ENCODE measurements at places on chromosomes 1 and 21.

GRCh38 chr1:230016159-230016558 lies 50.9 kb upstream of the GALNT2 start:
- no peak for DNase-seq

- DNase-seq, result no peak
These were observed 16.0 kb downstream of the ZNF697 start for GRCh38 chr1:119632103-119632490.

DNA sequence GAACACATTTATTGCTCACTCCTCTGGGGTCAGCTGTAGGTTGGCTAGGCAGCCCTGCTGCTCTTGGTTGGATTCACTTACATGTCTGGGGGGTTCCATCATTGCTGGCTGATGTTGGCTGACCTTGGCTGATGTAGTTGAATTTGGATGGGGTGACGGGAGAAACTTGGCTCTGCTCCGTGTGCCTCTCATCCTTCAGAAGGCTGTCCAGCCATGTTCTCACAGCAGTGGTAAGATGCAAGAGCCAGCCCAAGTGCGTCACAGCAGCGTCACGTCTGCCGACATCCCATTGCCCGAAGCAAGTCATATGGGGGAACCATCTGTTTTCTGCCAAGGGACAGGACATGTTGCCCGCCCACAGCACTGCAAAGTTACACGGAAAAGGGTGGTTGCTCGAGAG lies 613.5 kb downstream of the MATN1 start:
- no peak for DNase-seq

DNA sequence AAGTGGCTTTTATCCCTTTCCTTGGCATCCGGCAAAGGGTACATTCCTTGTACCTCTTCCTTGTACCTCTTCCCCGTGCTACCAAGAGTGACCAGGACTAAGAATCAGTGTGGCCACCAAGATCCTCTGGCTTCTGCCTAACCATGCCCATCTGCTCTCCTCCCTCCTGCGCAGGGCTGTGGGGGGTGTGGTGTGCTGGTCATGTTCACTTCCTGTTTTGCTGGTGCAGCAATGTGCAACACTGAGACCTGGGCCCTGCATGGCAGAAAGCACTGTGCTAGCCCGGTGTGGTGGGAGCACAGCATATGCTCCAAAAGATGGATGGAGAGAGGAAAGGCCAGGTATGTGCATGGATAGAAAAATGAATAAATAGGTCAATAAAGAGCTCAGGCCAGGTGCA lies 33.3 kb upstream of the TENT5C start:
- no peak for DNase-seq

- no peak for DNase-seq
These were observed 1.4 kb upstream of the KCNJ6 start for GRCh38 chr21:37917612-37918011.

DNA sequence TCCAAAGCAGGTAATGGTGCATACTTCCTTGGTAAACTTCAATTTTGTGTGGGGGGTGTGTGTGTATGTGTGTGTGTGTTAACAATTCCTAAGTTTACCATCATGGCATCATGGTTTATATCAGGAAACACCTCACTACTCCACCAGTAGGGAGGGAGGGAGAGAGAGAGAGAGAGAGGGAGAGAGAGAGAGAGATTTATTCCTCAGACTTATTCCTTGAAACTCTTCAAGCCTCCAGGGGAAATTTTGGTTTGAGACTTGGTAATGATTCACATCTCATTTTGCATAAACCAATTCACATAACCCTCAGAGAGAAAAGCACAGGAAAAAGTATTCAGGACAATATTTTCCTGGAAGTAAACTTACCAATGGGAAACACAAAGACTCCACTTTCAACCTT lies 115.0 kb downstream of the TTLL7 start:
- DNase-seq, result no peak

DNA sequence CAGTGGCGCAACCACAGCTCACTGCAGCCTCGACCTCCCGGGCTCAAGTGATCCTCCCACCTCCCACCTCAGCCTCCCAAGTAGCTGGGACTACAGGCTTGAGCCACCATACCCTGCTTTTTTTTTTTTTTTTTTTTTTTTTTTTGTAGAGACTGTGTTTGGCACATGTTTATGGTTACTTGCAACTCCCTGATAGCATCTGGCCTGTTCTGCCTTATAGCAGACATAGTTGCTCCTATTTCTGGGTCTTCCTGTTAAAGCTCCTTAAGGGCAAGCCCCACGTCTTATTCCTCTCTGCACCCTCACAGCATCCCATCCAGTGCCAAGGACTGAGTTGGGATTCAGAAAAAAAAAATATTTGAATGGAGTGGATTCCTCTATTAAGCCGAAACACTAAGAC lies 17.1 kb upstream of the CNR2 start:
- DNase-seq, result no peak

GRCh38 chr1:43913051-43913501 lies 20.5 kb upstream of the ARTN start:
- DNase-seq, result no peak

DNA sequence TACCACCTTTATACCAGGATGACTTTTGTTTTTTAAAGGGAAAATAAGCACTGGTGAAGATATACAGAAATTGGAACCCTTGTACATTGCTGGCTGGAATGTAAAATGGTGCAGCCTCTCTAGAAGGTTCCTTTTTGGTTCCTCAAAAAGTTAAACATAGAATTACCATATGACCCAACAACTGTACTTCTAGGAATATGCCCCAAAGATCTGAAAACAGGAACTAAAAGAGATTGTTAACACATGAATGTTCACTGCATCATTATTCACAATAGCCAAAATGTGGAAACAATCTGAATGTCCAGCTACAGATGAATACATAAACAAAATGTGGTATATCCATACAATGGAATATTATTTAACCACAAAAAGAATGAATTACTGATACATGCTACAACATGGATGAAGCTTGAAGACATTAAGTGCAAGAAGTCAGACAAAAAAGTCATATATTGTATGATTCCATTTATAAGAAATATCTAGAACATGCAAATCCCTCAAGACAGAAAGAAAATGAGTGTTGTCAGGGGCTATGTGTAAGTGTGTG lies 84.9 kb upstream of the DMRTA2 start:
- no peak for DNase-seq

GRCh38 chr1:84763912-84764680 lies 73.8 kb upstream of the SSX2IP start:
- no peak for DNase-seq

DNA sequence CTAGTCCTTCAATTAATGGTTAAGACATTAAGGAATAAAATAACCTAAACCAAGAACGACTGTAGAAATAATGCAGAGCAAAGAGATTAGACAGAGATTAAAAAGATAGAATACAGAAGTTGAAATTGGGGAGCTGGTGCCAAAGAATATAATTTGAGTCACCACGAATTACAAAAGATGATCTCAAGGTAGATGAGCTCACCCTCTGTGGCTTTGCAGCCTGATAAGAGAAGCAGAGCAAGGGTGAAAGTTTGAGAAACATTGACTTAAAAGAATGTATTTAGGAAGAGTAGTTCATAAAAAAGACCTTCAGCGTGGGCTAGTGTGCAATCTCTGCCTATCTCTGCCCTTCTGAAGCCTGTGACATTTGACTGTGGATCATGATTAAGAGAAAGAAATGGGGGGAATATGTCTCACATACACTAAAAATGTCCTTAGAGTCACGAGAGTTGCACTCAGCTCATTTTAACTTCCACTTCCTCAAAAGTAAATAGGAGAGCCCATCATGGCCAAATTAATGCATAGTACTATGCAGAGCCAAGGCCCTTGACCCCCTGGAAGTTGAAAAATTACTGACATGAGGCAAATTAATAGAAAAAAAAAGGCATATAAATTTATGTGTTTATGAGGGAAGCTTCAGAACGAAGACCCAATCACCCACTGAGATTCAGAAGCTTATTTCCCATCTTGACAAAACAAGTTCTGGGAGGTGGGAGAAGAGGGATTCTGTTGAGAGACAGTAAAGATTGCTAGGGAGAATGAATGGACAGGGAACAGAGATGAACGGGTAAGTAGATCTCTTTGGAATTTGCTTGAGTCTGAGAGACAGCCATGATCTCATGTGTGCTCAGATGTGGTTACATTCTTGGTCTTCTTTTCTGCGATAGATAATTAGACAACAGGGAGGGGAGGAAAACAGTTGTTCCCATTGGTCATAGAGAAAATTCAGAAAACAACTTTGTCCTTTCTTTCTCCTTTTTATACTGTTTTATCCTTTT lies 395.4 kb upstream of the LRRC7 start:
- no peak for DNase-seq

GRCh38 chr1:224064150-224064549 lies 49.8 kb upstream of the FBXO28 start:
- no peak for DNase-seq

- no peak for DNase-seq
These were observed 54.6 kb downstream of the S100B start for GRCh38 chr21:46550116-46550941.

DNA sequence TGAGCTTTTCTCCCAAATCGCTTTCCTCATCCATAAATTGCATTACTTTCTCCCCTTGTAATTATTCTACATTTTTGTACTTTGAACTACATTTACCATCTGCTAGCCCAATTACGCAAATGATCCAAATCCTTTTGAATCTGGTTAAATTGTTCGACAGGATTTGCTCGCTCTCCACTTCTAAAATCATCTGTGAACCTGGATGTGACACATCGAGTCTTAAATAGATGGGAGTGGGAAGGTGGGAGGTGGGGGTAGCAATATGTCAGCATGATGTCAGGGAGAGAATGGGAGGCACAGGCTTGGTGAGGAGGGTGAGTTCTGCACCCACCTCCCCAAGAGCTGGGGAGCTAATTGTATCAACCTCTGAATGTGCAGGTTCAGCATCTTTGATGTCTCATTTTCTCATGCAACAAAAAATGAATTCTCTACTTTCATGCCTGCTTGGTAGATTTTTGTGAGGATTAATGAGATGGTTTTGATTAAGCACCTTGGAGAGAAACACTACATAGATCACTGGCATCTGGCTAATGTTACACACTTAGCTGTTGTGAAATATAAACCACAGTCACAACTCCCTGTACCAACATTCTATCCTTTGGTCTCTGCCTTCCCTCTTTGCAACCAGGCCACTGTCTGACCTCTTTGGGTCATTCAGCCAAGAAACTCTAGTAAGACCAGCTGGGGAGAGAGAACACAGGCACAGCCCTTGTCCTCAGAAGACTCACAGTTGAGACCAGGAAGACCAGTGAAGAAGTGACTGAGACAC lies 165.1 kb downstream of the DAB1 start:
- no peak for DNase-seq

- no peak for DNase-seq
These were observed 364 bp downstream of the GOLPH3L start for GRCh38 chr1:150696590-150696989.

DNA sequence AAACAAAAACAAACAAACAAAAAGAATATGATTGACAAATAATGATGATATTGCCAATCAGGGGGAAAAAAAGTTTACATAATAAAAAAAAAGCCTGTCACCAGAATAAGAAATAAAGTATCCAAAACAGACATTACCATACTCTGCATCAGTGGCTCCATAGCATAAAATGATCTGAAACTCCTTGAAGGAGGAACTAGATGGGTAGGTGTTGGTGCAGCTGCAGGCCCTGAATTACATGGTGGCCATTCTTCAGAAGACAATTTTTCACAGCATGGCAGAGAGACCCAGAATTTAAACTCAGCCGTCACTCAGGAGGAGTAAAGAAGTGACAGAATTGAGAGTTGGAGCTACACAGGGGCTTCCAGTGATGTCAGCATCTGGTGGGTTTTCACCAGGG lies 60.2 kb downstream of the GLUL start:
- DNase-seq, result no peak

DNA sequence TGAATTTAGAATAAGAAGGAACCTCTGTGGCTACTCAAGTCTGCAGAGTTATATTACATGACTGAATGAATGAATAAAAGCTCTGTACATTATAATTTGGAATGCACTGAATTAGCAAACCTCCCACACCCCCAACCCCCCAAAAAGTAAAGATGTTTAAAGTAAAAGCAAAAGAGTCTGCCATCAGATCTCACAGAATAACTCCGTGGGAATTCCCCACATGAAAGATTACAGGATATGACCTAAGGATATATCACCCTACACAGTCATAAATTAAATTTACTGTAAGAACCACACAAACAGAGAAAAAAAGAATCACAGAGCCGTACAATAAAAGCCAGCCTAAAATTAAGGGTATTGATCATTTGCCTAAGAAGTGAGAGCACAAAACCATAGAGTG lies 587.3 kb downstream of the PTPRC start:
- no peak for DNase-seq

GRCh38 chr1:86419277-86419903 lies 4.6 kb upstream of the CLCA2 start:
- no peak for DNase-seq

- DNase-seq, result no peak
These were observed 368.6 kb upstream of the NEGR1 start for GRCh38 chr1:72650843-72651435.

DNA sequence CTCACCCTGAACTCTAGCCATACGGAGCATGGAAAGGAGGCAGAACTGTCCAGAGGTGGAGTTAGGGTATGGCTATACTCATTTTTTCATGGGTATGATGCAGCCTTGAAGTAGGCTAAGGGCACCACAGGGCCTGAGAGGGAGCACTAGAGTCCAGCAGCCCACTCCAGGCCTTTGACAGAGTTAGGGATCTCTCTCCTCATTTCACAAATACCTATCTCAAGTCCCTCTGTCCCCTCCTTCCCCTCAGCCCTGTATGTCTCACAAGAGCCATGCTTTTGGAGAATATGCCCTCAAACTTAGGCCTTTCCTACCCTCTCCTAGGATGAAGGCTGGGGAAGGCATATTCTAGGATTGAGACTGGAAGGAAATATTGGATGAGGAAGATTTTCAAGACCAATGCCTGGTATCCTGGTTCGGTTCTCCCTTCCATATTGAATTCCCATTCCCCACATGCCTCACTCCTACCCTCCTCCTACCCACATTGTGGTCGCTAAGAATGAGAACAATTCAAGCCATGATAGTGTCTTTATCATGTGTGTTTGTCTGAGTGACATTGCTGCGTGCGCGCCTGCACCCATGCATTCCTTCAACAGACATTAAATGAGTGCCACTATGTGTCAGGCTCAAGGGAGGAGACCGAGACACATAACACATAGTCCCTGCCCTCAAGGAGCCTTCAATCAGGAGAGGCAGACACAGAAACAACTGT lies 2.6 kb upstream of the NECTIN4 start:
- DNase-seq, result no peak

DNA sequence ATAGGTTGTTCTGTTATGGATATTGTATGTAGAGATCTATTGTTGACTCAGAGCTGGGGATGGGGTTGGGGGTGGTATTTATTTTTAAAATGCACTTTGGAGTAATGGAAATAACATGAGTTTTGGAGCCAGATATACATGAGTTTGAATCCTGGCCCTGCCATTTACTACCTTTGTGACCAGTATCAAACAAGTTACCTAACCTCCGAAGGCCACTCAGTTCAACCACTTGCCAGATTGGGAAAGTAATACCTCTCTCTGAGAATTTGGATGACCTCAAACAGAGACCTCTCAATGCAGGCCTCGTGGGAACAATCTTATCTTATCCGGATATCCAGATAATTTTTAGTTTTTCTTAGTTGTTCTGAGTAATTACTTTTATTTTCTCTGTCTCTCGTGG lies 181.0 kb downstream of the FGGY start:
- DNase-seq, result no peak

All from NCI-H2081 treated with DMSO at 0.1 percent for 48 hours (cell line).